ENCODE measurements at places on chromosomes 11 and 22.

GRCh38 chr11:134313379-134313778 lies 18.4 kb upstream of the GLB1L2 start:
- DNase-seq: no peak

GRCh38 chr22:18060646-18061620 lies 16.9 kb upstream of the PEX26 start:
- no peak for DNase-seq

GRCh38 chr11:105034813-105035620 lies at the start of gene CASP1:
Gene CASP1, minus strand, starts transcription at chr11:105035144. Its CDS starts 31 bp downstream, at chr11:105035113.
- DNase-seq: no peak

- peak; percentile 96 for DNase-seq
Measured at GRCh38 chr22:35312198-35313059, 12.7 kb downstream of the TOM1 start.

- no peak for DNase-seq
Measured at GRCh38 chr22:24412274-24412673, 15.1 kb upstream of the ADORA2A start.

GRCh38 chr11:22635689-22636088 lies 10.1 kb upstream of the FANCF start:
- DNase-seq: peak; percentile 66

- no peak for DNase-seq
Measured at GRCh38 chr11:16793511-16793910, 55.1 kb downstream of the C11orf58 start.

DNA sequence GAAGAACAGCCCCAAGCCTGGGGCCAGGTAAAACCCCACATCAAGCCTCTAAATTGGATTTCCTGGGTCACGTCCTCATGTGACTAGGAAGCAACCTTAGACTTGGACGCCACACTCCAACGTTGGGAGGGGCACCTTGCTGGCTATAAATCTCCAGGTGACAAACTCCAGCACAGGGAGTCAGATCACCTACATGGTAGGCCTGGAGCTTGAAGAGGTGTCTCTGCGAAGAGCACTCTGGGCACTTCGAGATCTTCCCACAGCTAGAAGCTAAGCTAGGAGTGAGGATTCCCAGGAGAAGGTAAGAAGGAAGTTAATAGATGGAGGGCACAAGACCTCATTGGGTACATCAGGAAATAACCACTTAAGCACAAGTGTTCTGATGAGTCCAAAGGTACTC lies 77.1 kb upstream of the GNAZ start:
- DNase-seq: no peak

DNA sequence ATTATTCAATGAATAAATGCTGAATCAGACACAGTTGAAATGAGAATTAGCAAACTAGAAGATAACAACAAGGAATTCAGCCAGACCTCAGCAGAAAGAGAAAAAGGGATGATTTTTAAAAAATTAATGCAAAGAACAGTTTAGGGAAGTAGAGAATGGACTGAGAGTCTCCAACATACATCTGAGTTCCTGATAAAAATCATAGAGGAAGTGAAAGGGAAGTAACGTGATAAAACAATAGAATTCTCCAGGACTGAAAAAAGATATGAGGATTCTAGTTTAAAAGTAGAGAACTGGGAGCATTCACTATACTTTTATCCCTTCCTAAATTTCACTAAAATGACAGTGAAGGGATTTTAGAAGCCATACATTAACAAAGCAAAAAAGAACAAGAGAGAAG lies 592.0 kb downstream of the SOX6 start:
- no peak for DNase-seq

DNA sequence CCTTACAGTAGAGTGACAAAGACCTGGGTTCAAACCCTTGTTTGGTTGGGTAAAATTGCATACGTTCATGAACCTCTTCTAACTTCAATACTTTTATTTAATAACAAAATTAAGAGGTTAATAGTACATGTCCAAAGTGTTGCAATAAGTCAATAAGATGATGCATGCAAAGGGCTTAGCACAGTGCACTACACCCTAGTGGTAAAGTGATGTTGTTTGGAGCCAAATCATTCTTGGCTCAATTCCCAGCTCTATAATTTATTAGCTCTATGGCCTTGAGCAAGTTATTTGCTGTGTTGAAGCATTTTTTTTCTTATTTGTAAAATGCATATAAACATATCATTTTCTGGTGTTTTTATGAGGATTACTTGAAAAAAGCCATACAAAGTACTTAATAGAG lies 945.3 kb downstream of the LRRC4C start:
- peak; percentile 72 for DNase-seq

DNA sequence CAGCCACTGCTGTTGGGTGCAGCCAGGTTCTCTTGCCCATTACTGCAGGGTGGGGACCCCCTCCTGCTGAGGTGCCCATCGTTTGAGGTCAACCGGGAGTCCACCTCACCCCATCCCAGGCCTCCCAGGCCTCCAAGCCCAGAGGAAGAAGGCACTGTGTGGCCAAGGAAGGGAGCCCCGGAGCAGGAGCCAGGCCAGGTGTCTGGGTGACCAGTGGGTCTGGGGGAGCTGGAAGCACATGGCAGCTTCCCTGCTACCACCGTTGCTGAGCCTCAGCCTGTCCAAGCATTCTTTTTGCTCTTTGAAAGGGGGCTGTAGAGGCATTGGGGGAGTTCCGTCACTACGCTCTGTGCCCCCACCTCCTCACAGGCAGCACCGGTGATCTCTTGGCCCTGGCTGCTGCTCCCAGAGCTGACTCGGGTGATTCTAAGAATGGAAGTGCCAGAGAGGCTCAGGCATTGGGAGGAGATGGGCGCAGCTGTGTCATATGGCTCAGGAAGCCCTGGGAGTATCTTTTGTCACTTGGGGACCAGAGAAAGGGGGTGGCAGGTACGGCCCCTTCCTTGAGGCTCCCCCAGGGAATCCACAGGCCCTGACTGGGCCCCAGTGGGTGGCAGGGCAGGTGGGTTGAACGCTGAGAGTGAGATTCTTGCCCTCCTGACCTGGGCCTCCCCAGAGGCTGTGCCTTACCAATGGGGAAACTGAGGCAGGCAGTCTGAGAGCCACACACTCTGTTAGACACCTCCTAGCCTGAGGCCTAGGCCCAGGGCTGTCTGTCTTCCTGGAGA lies 1.9 kb downstream of the SEPTIN5 start:
- no peak for DNase-seq

GRCh38 chr22:22156716-22157347 lies 87.8 kb upstream of the VPREB1 start:
- DNase-seq: peak; percentile 84

GRCh38 chr22:37697538-37697835 lies 639 bp downstream of the TRIOBP start:
- no peak for DNase-seq

- no peak for DNase-seq
Measured at GRCh38 chr11:134905517-134905916, 493.5 kb upstream of the B3GAT1 start.

- DNase-seq: no peak
Measured at GRCh38 chr11:83222499-83222898, 29.0 kb downstream of the ANKRD42 start.

- DNase-seq: peak; percentile 73
Measured at GRCh38 chr11:62269654-62270278, at the start of gene SCGB2A2. Gene SCGB2A2, plus strand, starts transcription at chr11:62270158. Its CDS starts 59 bp downstream, at chr11:62270217.

DNA sequence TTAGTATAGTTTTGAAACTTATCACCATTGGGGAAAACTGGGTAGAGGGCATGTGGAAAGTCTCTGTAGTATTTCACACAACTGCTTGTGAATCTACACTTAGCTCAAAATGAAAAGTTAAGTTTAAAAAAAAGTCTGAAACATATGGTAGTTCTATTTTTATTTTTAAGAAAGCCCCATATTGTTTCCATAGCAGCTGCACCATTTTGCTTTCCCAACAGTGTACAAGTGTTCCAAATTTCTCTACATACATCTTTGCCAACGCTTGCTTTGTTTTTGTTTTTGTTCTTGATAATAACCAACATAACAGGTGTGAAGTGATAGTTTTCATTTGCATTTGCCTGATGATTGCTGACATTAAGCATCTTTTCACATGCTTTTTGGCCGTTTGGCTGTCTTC lies 445.2 kb downstream of the FAM181B start:
- no peak for DNase-seq

- DNase-seq: no peak
Measured at GRCh38 chr11:91967691-91968045, 256.9 kb upstream of the FAT3 start.

DNA sequence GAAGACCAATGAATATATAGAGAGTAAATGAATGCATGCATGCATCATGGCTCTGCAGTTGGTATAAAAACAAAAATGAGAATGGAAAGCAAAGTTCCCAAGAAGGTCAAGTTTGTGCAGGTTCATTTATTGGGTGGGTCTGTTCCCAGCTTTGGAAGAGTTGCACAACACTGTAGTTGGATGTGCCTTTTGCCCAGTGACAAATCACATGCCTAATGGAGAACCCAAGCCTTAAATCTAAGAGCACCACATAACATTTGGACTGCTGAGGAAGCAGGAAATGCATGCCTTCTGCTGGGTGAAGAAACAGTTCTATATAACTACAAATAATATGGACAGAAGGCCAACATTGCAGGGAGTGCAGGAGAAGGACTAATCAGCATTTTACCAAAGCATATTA lies 30.6 kb downstream of the PRCP start:
- DNase-seq: no peak

DNA sequence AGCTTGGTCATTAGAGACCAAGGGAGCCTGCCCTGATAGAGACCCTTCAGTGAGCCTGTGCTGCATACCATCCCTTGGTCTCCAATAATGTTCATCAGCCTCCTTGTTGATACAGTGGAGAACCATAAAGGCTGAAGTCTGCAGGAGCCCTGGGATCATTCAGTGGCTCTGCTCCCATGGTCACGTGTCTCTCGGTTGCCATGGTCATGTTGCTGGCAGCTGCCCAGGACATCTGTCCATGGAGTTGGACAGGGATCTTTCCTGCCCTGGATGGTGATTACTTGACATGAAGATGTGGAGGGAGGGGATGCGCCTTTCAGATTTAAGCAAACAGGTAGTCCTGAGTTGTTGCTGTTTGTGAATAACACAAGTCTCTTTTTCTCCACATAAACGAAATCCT lies 38.2 kb downstream of the CYB5R2 start:
- DNase-seq: peak; percentile 56

GRCh38 chr11:125517116-125517770 lies 21.2 kb upstream of the FEZ1 start:
- peak; percentile 97 for DNase-seq

DNA sequence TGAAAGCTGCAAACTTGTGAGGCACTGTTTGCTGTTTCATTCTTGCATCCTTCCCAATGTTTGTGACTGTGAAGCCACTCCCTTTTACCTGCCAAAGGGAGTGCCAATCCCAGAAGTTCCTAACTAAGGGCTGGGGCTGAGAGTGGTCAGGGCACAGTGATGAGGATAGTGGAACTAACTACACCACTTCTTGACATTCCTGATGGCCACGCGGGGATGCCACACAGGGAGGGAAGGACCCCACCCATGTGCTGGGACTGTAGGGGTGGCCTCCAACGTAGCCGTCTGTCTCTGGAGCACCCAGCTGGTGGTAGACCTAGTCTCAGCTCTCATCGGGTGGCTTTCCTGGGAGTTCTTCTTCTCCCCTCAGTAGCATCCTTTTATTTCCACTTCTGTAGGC lies 335.5 kb downstream of the CADM1 start:
- no peak for DNase-seq

DNA sequence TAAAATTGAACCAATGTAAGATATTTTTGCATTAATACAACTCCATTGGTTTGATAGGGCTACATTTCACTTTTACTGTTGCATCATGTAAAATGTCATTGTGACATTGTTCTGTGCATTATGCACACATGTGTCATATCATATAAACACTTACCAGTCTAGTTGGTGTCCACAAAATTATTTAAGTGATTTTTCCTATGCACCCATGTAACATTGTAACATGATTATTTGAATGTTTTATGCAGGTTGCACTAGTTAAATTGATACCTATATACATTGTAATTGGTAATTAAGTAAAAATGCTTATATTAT lies 9.6 kb upstream of the BIRC3 start:
- DNase-seq: no peak

DNA sequence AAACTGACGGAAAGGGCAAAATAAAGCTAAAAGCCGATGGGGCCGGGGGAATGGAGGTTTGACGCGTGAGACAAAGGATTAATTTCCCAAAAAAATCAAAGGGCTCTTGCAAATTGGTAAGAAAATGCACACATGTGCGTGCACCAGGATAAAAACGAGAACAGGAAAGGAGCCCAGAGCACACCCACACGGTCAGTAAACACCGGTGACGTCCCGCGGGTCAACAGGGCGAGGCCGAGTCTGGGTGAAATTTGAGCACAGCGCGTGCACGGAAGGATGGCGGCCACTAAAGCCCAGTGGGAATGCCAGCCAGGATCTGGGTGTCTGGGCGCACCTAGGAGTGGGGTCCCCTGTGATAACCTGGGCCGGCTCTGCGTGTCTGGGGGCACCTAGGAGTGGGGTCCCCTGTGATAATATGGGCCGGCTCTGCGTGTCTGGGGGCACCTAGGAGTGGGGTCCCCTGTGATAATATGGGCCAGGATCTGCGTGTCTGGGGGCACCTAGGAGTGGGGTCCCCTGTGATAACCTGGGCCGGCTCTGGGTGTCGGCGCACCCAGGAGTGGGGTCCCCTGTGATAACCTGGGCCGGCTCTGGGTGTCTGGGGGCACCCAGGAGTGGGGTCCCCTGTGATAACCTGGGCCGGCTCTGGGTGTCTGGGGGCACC lies 44.4 kb downstream of the BRSK2 start:
- DNase-seq: no peak

DNA sequence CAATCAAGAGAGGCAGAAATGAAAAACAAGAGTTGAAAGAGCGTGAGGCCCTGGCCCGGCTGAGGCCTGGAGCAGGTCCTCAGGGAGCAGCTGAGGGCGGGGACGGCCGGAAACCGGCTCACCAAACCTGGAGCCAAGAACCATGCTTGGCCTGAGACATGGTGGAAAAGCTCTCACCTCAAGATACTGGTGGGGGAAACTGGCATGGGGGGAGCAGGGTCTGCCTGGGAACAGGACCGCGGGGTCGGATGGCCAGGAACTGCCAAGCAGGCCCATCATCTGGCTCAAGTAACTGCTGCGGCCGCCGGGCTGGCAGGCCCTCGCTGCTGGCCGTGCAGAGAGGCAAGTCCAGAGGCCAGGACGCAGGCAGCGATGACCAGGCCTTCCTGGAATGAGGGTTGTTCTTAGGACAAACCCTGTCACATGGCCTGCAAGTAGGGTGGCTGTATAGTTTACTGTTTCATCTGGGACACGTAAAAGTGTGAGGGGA lies 18.9 kb upstream of the WNT11 start:
- DNase-seq: no peak

Measured in NCI-H69 (cell line).